C1 segment of cervical spinal cord (tissue), 14 donors: ENCODE measurements at places on chromosomes 7 and 10.

GRCh38 chr7:63117-63480, 129.3 kb upstream of the FAM20C start:
- DNase-seq = no peak

- no peak for DNase-seq
These were observed 683.9 kb downstream of the PARD3 start for GRCh38 chr10:34131152-34131551.

GRCh38 chr10:100192350-100192749, 6.5 kb upstream of the ERLIN1 start:
- DNase-seq = no peak

GRCh38 chr7:158321936-158322615, 265.5 kb downstream of the PTPRN2 start:
- DNase-seq = no peak

DNA sequence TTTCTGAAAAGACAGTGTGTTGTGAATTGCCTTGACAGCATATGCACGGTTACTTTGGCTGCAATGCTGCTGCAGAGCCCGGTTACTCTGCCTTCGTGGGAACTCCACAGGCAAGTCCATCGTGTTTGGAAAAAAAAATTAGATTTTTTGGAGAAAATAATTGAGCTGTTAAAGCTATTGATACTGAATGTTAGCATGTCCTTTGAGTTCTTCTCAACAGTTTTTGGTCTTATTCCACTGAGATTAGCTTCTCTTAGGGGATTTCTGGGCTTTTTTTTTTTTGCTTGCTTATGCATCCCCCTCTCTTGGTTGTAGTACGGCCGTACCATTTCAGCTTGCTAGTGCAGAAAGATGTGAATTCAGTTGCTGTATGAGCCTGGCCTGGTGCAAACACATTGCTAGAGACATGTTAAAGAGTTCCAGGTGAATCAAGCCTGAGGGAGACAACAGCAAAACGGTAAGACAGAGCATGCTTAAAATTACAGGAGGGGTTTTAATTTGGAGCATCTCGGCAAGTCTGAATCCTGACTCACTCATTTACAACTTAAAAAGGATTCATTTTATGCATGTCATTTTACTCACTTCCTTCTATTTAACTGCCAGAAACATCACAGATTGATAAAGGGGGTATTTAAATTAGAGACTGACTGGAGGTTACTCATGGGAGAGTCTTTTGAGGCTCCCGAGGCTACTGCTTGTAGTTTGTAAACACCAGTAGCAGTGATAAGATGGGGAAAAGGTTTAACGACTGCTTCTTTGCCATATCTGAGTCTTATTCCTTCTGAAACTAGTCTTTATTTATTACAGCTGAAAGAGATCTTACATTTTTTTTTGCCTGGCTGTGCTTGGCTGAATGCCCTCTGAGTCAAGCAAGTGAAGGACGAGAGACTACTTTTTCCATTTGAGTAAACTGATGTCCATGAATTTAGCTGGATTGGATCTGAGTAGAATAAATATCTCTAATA, 113.7 kb downstream of the CDK14 start:
- DNase-seq = no peak

GRCh38 chr7:2471396-2471795, 4.8 kb downstream of the GRIFIN start:
- no peak for DNase-seq

DNA sequence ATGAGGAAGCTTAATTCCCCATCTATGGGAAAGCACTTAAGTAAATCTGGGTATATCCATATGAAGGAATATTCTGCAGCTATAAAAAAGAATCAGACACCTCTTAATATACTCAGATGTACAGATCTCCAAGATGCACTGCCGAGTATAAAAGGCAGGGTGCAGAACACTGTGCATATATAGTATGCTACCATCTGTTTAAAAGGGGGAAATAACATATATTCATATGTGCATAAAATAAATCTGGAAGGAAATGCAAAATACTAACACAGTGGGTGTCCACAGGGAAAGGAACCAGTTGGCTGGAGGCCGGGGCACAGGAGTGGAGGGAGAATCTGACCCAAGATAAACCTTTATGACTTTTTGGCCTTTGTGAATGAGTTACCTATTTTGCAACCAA, 201.4 kb downstream of the SFMBT2 start:
- DNase-seq = no peak

DNA sequence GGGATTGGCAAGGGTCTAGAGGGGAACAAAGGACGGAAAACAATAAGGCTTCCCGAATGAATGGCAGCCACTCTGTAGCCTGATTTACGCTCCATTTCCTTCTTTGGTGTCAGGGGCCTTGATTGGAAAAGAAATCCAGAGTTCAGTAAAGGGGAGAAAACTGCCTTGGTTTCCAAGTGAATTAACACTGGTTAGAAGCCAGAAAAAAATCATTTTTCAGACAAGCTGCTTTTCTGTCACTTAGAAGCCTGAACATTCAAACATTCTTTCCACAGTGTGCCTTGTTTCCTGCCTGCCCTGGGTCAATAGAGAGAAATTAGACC, 283 bp upstream of the TRDMT1 start:
- no peak for DNase-seq

- DNase-seq = no peak
These were observed 659.5 kb upstream of the NRP1 start for GRCh38 chr10:33993917-33994316.

GRCh38 chr10:8453587-8453986, 399.1 kb downstream of the GATA3 start:
- DNase-seq = no peak

- DNase-seq = no peak
These were observed 127.8 kb upstream of the LAMB4 start for GRCh38 chr7:108257954-108258353.

- no peak for DNase-seq
These were observed 41.4 kb downstream of the NEURL1 start for GRCh38 chr10:103534621-103535498.

DNA sequence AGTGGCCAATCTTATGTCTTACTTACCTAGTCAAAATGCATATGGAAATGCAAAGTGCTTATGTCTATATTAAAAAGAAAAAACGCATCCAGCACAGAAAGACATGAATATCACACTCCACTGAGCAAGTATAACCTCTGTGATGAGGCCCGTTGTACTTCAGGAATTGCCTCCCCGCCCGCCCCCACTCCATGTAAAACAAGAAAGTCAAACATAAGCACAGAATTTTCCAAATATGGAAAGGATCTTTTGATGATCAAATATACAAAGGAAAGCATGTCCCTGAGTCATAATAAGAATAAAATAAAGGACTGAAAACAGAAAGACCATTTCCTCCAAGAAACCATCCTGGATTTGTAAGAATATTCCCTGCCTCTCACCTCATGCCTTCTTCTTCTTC, 229.1 kb downstream of the BAMBI start:
- no peak for DNase-seq

DNA sequence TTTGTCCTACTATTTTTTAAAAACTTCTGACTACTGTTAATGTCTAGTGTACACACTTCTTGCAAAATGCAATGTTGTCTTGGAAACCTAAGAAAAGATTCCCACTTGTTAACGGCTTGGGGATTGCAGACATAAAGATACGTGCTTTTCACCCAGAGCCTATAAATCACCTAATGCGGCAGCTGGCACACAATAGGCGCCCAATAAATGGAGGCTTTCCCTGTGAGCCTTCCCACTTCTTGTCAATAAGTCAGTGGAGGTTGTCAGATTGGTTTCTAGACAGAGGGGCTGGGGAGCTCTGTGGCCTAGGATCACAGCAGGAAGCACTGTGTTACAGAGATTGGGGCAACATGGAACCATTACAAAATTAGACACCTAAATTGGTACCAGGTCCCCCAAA, 74.7 kb downstream of the VSTM4 start:
- no peak for DNase-seq

DNA sequence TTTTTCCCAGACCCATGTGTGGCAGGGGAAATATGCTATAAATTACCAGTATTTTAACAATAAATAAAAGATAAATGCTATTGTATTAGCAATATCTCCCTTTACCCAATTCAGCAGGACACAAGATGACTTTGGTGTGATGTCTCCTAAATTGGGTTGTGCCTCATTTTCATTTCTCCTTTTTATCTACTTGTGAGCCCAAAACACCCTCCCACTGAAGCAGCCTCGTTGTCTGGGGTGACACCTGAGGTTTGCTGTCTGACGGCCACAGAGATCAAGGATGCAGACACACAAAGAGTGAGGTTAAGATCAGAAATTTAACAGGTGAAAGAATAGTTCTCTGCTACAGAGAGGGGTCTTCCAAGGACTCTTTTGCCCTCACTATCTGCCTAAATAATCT, 27.1 kb upstream of the CC2D2B start:
- DNase-seq = no peak

- no peak for DNase-seq
These were observed 11.8 kb upstream of the EMX2 start for GRCh38 chr10:117530791-117531190.

GRCh38 chr7:42262964-42263363, 26.0 kb upstream of the GLI3 start:
- DNase-seq = no peak

DNA sequence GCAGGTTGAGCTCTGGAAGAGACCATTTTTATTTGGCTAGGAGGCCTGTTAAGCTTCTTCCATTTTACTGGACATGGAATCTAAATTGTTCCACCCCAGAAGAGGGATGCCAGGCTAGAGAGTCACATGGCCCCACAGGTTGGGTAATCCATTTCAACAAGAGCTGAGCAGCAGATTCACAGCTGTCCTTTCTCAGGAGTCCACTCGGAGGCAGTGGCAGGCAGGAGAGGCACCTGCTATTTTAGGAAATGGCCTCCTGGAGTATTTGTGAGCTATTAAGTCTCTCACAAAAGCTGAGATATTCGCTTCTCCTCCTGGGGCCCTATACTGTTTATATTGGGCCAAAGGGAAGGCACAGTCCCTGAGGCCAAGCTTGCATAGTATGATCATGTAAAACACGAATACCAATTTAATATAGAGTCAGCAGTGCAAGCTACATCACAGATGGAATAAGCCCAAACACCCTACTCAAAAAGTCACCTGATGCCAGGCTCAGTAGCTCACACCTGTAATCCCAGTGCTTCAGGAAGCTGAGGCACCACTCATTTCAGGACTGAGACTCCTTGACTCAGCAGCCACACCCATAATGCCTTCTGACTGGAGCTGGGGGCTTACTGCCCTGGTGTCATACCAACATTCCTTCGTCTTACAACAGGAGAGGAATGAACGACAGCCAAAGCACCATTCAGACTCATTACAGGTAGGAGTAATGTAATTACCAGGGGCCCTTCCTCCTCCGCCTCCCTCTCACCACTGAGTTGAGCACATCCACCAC, 124.1 kb downstream of the LMBR1 start:
- DNase-seq = no peak

GRCh38 chr7:156865493-156865892, 27.5 kb downstream of the LMBR1 start:
- no peak for DNase-seq

- no peak for DNase-seq
These were observed 277.3 kb upstream of the SEMA3D start for GRCh38 chr7:85464042-85464651.

DNA sequence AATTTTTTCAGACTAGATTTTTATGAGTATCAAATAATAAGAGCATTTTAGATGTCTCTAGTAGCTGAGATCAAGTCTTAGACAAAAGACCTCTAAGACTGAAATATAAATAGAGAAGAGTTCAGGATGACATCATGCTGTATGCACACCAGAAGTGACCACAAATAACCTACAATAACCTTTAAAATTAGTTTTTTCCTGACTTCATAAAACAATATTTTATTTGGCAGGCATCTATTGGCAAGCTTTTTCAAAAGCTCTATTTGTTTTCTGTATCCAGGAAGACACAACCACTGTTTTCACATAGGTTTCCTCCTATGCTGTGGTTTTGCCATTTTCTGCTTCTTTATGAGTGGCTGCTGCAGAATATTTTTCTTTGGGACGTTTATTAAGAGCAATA, 359.1 kb downstream of the CRPPA start:
- DNase-seq = no peak

DNA sequence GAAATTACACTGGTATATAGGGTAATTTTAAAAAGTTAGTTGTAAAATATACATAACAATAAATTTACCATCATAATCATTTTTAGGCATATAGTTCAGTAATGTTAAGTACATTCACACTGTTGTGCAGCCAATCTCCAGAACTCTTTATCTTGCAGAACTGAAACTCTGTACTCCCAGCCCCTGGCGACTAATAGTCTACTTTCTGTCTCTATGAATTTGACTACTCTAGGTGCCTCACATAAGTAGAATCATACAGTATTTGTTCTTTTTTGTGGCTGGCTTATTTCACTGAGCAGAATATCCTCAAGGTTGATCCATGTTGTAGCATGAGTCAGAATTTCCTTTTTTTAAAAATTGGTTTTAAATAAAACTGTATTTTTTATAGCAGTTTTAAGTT, 41.4 kb downstream of the NRF1 start:
- DNase-seq = no peak

GRCh38 chr7:1617957-1618356, 48.1 kb upstream of the PSMG3 start:
- no peak for DNase-seq

DNA sequence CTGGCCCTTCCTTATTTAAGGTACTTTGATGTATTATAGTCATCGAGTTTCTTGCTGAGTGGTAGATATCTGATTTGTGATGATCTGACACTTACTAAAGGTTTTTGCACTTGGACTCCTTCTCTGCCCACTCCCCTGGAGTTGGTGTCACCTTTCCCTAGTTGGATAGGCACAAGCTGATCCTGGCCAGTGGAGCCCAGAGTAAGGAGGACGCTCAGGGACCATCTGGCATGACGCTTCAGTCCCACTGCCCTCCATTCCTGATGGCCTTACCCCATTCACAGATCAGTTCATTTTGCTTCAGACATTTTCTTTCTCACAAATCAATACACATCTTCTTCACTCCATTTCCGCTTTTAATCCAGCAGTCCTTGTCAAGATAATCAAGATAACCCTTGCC, 20.1 kb downstream of the ASB15 start:
- DNase-seq = no peak

DNA sequence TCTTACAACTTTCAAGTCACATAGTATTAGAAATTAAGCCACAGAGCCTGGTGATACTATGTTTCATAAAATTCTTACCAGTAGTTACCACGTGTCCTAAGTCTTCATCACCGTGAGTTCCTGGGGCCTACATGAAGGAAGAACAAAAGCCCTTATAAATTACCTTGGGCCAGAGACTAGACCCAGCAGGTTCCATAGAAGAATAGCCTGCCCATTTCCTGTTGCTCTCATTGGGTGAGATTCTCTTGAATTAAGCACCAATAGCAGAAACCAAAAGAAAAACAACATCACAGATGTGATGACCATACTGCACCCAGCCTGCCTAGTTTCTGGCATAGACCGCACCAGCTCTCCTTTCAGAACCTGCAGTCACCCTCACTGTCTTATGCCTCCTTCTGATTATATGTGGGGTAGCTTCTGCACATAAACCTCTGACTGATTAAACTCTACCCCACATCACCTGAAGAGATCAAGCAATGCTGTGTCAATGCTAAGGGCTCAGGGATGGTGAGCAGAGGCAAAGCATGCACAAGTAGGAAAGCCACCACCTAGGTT, 18.0 kb upstream of the SEM1 start:
- DNase-seq = no peak

DNA sequence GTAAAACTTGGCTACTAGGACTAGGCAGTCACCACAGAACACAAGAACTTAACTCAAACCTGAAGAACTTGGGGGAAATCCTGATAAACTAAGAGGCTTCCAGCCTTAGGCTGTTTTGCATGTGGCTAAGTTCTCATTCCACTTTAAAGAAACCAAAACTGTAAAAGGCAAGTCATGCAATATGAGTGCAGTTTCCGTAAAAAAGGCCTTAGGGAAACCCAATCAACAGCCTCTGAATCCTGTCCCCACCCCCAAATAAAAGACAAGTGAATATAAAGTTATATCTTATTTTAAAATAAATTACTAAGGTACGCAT, 95.1 kb downstream of the USP6NL start:
- DNase-seq = no peak

GRCh38 chr7:40883826-40884225, 749.0 kb downstream of the SUGCT start:
- no peak for DNase-seq
